ENCODE measurements at places on chromosomes 1 and 21. TPM values are rescaled to one million over a fixed set of nuclear protein-coding genes. Genes with fewer than 3 reads are reported as not detected.
A peak's percentile ranks its signal among the peaks of the same experiment; 100 is the strongest.

GRCh38 chr1:84740050-84740714 lies 49.9 kb upstream of the SSX2IP start:
- no peak for DNase-seq

DNA sequence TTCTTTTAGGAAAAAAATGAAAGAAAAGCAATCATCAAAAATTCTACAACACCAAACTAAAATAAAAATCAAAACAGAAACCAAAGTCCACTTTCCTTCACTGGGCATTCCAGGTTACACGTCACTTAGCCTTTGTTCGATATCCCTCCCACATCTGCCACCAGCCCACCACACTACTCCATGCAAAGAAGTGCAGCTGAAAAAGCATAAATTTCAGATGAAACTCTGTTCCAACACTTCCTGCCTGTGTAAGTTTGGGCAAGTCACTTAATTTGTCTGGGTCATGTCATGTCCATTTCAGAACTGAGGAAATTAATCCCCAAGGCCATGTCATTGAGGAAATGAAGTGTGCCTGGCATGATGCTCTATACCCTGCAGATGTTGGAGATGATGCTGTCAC lies 354.3 kb upstream of the USP24 start:
- DNase-seq, result no peak

DNA sequence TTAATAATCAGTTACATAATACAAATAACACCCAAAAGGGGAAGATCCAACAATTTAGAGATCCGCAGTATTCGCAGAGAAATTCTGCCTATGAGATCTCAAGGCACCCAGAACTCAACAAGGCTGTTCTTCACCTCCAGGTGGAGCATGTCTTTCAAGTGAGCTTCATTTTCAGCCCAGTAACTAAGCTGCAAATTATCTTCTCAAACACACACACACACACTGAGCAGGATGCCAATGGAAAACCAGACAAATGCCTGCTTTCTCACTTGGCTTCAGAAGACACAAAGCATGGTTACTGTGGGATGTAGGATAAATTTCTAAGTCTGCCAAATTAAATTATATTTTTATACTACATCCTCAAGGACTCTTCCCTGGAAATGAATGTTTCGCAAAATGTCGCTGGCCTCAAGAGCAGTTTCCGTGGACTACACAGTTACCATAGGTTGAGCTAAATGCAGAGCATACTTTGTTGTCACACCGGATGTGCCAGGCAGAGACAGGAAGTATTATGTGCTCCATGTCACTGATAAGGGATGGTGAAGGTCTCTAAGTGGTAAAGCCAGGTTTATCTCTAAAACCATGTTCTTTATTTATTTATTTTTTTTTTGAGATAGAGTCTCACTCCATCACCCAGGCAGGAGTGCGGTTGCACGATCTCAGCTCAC lies 30.3 kb downstream of the UBR4 start:
- DNase-seq, result no peak

GRCh38 chr1:226702318-226702956 lies 36.6 kb downstream of the ITPKB start:
- no peak for DNase-seq

TRABD2B gene
- polyA plus RNA-seq, result not detected

GRCh38 chr1:207841901-207842300 lies 69.0 kb downstream of the CD34 start:
- DNase-seq, result no peak

DNA sequence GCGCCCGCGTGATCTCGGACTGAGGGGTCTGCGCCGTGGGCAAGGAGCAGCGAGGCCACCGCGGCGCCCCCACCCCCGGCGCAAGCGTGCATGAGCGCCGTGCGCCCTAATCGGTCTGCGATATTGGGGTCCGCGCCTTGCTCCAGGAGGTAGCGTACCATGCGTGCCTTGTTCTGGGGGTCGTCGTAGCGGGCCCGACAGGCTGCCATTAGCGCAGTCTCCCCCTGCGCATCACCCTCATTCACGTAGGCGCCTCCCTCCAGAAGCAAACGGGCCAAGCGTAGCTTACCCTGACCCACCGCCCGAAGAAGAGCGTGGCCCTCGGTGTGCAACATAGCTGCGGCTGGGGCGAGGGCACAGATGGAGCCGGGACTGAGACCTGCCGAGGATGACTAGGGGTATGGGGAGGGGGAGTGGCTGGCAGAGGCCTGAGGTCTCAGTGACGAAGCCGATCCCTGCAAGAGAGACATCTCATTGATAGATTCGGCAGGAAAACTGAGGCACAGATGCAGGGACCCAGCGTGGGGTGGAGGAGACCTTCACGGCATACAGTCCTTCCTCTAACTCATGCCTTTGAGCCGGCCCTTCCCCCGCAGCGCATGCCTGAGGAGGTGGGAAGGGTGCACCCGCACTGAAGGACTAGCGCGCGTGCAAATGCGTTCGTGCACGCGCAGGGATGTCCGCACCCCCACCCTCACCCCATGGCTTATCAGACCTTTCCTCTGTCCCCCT lies 2.8 kb downstream of the ANKRD34A start:
- no peak for DNase-seq

SLC5A9 gene
- not detected for polyA plus RNA-seq

RORC gene
- not detected for polyA plus RNA-seq

CFAP74 gene
- polyA plus RNA-seq, result not detected

RAVER2 gene
- 2.9 TPM for polyA plus RNA-seq

DNA sequence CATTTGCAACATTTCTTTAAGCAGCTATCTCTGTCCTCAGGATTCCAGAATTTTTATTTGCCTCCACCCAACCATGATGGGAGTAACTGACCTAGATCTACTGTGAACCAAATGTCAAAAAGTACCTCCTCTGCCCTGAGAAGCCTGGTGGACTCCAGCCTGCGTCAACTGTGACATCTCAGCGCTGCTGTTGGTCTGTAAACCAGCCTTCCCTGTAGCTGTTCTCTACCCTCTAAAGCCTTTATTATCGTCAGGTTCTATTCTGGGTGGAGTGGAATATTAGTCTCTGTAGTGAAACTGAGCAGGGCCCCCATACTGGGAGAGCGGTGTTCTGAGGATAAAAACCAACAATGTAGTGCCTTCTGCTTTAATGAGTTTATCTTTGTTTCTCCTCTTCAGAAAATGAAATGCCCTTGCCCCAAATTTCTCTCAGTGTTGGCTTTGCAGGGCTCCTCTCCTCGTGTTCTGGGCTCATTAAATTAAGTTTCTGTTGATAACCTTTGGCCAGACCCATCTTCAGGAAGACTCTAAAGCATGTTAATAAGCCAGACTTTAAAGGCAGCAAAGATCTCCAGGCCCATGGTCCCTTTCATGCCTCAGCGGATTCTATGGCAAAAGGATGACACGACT lies 223.1 kb upstream of the PLXNA2 start:
- DNase-seq, result no peak

DNA sequence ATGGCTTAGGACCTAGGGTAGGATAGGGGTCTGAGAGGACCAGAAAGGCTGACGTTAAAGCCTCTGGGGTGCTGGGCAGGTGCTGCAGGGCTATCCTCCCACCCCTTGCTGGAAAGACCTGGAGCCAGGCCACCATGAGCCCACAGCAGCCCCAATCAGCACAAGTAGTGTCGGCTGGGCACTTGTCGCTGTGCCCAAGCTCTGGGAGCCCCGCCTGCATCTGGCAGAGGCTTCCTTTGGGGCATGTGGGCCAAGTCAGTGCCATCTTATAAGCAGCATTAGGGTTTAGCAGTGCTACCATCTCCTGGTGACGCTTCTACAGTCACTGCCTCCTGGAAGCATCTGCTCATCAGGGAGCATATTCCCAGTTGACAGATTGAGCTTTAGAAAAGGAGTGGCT lies 31.3 kb downstream of the MAN1C1 start:
- no peak for DNase-seq

DNA sequence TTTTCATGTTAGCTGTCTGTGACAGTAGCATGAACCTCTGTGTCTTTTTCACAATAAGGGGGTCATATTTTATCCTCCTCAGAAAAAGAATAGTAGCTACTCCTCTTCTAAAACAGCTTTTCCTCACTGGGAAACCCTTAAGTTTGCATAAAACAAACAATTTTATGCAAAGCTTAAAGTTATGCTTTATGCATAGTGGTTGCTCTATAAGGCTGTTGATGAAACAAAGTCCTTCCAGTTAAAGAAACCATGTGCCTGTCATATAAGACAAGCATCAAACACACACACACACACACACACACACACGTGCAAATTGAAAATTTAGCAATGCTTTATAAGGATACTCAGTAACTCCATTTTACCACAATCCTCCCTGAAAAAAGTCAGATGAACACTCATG lies 107.0 kb downstream of the CHD1L start:
- no peak for DNase-seq

HMCN1 gene
- 16.2 TPM for polyA plus RNA-seq

- DNase-seq, result no peak
Measured at GRCh38 chr1:64482720-64483119, 12.8 kb downstream of the CACHD1 start.

HSF2BP gene
- polyA plus RNA-seq, result 1.2 TPM

- DNase-seq, result peak; percentile 73
Measured at GRCh38 chr1:230163205-230163604, 96.2 kb downstream of the GALNT2 start.

NECTIN4 gene
- polyA plus RNA-seq, result not detected

GRCh38 chr1:33211972-33212371 lies 30.1 kb upstream of the TRIM62 start:
- no peak for DNase-seq

DNA sequence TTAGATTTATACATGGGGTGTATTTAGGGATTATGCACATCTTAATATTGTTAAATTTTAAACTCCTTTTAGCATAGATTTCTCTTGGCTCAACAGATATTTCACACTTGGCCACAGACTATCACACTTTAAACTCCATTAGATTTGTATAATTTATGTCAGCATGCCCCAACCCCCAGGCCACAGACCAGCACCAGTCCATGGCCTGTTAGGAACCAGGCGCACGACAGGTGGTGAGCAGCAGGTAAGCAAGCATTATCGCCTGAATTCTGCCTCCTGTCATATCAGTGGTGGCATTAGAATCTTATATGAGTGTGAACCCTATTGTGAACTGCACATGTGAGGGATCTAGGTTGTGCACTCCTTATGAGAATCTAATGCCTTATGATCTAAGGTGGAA lies 34.8 kb downstream of the SUCO start:
- DNase-seq, result no peak

Data from BJ (cell line).